CD8-positive, alpha-beta memory T cell (primary cell): ENCODE measurements at places on chromosomes 3 and 15.

GRCh38 chr3:113623324-113623723 lies 73.1 kb downstream of the USF3 start:
- H3K4me3 ChIP-seq: no peak overlapping the region
- DNase-seq: no peak
- H3K4me1 ChIP-seq: no peaks in the 10 kb centered on the region
- H3K36me3 ChIP-seq: peaks cover 35% of the 10 kb centered on the region

DNA sequence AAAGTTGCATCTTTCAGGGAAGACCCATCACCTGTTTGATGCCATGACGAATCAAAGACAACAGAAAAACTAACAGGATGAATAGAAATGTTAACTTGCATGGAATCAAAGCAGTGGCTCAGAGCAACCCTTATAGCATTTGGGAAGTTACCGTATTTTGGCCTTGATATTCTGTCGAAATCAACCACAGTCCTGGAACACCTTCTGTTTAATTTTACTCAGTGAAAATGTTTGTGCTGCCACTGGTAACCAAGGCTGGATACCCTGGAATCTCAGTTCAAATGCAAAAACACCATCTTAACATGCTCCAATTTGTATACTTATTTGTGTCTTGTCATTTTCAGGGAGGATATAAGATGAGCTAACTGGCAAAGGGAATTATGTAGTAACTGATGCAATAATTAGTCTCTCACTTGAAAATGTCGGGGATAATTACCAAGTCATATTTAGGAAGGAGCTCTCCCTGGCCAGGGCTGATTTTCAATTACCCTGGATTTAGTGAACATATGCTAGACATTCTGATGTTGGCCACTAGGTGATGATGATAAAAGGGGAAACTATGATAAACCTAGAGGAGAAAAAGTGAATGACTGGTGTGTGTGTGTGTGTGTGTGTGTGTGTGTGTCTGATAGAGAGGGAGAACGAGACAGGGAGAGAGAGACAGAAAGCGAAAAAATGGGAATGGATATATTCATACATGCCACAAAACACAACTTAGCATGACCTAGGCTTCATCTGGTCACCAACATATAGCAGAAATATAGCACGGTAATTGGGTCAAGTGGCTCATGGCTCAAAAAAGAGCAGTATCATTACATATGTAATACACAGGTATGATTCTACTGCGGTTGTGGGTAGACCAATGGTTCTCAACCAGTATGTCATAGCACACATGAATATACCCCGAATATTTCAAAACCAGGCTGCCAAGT lies 19.0 kb upstream of the PRICKLE2 start:
- H3K36me3 ChIP-seq: no peaks in the 10 kb centered on the region
- H3K4me3 ChIP-seq: no peak overlapping the region
- H3K4me1 ChIP-seq: no peaks in the 10 kb centered on the region
- DNase-seq: no peak
- no peaks in the 10 kb centered on the region for H3K27me3 ChIP-seq

GRCh38 chr15:70268698-70269251 lies 171.1 kb upstream of the TLE3 start:
- no peak overlapping the region for H3K4me3 ChIP-seq
- peaks cover 21% of the 10 kb centered on the region for H3K4me1 ChIP-seq
- DNase-seq: no peak
- no peaks in the 10 kb centered on the region for H3K27me3 ChIP-seq

- H3K27me3 ChIP-seq: no peaks in the 10 kb centered on the region
- no peak for DNase-seq
- no peak overlapping the region for H3K27ac ChIP-seq
- no peaks in the 10 kb centered on the region for H3K36me3 ChIP-seq
Measured at GRCh38 chr3:117150628-117151027, 441.0 kb downstream of the TUSC7 start.

DNA sequence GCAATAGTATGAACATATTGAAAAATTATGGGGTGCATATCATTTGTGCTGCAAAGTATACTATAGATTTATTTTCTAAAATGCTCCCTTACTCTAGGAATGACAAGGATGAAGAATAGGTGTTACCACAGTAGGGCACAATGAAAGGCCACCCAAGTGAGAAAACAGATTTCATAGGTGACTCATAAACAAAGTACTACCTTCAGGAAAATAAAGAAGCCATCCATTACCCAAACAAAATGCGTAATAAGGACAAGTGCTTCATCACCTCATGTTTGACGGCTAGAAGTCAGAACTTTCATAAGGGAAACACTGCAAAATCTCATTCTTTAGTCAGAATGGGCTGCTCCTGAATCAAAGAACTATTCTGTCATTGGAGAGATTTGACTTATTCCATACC lies 116.6 kb downstream of the MFSD1 start:
- H3K27ac ChIP-seq: no peak overlapping the region
- no peaks in the 10 kb centered on the region for H3K36me3 ChIP-seq
- H3K4me1 ChIP-seq: no peaks in the 10 kb centered on the region
- H3K27me3 ChIP-seq: no peaks in the 10 kb centered on the region
- H3K4me3 ChIP-seq: no peak overlapping the region

DNA sequence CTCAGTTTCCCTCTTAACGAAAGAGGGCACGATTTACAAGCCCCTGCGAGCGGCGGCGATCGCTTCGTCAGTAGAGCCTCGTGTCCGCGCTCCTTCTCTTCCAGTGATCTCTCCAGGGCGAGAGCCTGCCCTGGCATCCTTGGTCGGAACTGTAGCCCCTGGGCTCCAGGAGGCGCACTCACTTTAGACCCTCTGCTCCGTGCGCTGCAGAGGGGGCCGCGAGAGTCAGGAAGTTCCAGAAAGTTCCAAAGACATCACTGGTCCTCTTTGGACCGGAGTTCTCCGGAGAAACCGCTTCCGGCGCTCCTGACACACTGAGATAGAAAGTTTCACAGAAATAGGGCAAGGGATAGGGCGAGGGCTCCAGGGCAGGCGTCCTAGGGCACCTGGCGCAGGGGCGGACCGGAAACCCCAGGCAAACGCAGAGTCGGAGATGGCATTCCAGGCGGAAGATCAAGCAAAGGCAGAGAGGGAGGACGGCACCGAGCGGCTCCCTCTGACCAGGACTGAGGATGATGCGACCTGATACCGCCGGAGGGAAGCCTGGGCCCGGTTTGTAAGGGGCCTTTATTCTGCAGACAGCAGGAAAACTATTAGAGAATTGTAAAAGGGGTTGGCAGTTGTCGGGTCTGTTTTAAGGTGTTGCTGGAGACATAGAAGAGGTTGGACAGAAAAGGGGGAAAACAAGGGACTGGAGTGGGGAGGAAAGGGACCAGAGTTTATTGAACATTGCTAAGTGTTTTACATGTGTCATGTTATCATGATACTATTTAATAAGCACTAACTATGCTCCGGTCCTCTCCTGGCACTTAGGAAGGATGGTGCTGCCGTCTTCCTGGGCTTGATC lies 1.3 kb upstream of the CPEB1 start:
- H3K27me3 ChIP-seq: peaks cover 10% of the 10 kb centered on the region
- H3K4me1 ChIP-seq: peaks cover 6% of the 10 kb centered on the region
- DNase-seq: no peak
- no peak overlapping the region for H3K27ac ChIP-seq
